Omental fat pad (tissue), 4 donors: ENCODE measurements at places on chromosomes 7 and 10.

DNA sequence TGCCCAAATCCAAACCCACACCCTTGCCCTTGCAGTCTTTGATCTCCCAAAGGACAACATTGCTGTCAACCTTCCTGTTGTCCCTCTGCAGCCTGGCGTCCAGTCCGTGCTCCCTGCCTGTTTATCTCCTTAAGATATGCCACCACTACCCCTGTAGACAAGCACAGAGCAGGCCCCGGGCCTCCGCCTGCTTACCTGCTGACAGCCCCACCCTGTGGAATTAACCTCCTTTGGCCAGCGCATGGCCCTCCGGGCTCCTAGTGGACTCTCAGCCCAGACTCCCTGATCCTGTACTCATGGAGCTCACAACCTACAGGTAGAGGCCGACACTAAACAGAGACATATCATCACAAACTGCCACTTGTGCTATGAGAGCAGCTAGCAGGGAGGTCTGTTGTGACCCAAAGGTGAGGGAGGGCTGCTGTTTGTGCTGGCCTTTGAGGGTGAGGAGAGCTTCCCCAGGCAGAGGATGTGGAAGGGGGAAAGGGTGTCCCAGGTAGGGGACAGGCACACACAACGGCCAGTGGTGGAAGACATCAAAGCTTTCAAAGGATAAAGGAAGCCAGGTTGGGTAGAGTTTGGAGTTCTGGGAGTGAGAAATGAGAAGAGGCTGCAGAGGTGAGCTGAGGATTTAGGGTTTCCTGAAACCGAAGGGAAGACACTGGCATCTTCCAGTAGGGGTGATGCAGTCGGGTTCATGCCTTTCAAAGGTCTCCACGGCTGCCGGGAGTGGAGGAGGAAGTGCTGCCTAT, 174.5 kb upstream of the ZMIZ1 start:
- no peak for DNase-seq

DNA sequence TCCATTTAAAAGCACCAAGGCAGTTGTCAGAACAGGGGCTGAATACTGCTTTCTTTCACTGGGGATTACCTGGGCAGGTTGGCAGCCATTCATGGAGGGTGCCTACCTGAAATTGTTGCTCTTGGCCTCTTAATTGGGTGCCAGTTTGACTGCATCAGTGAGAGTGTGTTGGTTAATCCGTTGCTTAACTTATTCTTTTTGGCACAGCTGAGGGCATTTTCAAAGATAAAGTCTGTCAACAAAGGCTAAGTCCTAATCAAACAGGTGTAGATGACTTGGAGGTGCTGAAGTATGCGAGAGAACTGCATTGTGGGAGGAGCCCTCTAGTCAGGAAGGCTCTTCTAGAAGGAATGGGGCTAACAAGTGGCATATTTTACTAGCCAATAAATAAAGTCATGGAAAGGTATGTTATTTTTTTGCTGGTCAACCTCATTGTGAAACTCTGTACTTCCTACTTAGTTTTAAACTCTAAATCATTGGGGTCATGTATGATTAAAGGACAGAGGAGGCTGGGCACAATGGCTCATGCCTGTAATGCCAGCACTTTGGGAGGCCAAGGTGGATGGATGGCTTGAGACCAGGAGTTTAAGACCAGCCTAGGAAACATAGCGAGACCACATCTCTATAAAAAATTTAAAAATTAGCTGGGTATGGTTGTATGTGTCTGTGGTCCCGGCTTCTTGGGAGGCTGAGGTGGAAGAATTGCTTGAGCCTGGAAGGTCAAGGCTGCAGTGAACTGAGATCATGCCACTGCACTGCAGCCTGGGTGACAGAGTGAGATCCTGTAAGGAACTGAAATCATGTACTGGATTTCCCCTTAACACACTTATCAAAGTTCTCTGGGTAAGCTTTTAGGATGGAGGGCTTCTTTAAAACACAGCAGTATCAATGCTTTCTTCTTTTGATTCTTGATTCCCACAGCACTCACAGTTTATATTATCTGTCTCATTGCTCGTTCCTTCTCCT, 134.1 kb downstream of the LRMDA start:
- DNase-seq: no peak

DNA sequence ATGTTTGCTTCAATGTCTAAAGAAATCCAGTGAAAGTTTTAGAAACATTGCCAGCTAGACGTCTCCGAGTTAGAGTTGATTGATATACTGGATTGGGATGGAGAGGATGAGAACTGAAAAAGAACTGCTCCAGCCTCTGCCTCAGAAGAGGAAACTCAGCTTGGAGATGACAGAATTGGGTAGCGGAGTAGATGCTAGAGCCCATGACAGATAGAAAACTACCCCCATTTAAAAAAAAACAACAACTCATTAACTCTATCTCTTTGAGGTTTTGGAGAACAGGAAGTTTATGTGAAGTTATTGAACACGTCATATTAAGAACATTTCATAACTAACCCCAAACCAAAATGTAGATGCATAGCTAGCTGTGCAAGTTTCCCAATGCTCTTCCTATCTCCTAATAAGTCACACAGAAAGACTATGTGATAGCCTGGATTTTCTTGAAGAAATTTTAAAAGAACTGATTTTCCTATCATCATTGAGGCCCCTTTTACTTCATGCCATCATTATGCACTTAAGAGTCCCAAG, 28.3 kb upstream of the AFAP1L2 start:
- DNase-seq: no peak

DNA sequence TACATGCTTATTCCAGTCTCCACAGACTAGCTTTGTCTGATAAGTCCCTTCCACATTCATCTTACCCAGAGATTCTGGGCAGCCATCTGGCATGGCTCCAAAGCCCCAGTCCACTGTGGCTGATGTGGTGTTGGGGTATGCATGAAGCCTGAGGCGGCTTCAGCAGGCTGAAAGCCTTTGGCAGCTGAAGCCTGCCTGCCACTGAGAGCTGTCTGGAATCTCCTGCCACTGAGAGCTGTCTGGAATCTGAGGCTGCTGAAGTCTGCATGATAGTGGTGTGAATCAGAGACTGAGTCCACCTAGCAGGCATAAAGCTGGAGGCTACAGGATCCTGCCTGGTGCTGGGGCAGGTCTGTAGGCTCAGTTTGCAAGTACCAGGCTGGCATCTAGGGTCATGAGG, 87.1 kb downstream of the DYNC1I1 start:
- DNase-seq: no peak

- no peak for DNase-seq
Measured at GRCh38 chr10:14698829-14699170, 75.9 kb downstream of the FAM107B start.

DNA sequence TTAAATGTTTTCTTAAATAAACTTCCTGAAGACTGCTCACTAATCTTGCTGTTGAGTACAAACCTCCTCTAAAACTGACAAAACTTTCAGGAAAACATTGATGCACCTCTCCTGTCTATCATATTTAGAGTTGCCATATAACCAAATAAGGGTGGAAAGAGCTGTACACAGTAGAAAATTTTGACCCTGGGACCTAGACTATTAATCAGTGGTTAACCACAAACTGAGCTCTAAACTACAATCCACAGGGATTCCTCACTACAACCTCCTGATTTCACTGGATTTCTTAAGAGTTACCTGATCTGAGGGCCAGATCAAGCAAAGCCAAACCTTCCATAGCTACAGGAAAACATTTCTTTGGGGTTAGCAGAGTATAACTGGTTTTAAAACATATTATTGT, 39.9 kb upstream of the WNT16 start:
- DNase-seq: no peak

DNA sequence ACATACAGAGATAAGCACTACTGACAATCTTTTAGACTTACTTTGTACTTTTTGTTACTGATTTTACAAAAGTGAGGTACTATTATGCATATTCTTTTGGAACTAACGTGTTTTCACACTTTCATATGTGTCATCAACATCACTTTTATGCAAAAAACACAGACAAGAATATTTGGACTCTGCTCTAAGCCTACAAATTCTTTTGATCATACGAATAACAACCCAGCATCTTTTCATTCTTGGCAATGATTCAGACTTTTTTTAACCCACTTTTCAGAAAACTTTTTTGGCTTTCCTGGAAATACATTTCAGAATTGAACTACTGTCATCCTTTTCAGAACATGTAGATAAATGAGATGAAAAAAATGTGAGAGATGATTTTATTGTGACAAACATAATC, 30.2 kb downstream of the USP6NL start:
- no peak for DNase-seq

- DNase-seq: no peak
Measured at GRCh38 chr7:26532471-26532870, 240.8 kb downstream of the SNX10 start.

- DNase-seq: no peak
Measured at GRCh38 chr7:32215697-32216096, 145.5 kb upstream of the PDE1C start.

GRCh38 chr10:79176052-79176501, 107.3 kb downstream of the ZMIZ1 start:
- DNase-seq: no peak

- no peak for DNase-seq
Measured at GRCh38 chr7:141568227-141568626, 17.0 kb downstream of the AGK start.

GRCh38 chr7:1062296-1063294, 18.2 kb downstream of the GPR146 start:
- no peak for DNase-seq

DNA sequence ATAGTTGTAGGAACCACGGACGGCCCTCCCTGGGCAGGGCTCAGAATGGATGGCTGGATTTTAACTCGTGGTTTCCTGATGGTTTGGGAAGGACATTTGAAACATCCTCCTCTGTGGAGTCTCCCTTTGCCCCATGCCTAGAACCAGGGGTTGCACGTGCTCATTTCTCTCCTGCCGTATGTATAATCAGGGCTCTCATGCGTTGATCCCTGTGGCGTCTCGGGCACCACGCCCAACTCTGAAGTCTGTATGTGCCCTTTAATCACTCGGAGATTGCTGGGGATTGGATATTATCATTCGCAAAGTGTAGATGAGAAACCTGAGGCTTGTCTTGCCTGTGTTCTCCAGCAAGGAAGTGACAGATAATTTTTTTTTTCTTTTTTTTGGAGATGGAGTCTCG, 257.1 kb downstream of the CAMK1D start:
- no peak for DNase-seq

DNA sequence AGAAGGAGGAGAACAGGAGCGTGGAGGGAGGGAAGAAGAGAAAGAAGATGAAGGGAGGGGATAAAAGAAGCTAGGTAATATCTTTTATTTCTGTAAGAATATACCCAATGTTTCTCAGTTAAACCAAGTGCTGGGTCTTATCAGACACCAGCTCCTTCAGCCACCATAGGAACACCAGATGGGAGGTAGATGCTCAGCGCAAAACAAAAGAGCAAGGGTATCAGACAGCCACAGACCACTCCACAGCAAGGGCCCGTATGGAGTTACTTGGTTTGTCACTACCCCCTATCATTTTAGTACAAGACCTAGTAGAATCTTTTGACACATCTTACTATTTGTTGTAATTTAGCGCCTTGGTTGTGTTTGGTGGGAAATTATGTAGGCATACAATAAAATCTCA, 65.9 kb upstream of the FAM133B start:
- no peak for DNase-seq

DNA sequence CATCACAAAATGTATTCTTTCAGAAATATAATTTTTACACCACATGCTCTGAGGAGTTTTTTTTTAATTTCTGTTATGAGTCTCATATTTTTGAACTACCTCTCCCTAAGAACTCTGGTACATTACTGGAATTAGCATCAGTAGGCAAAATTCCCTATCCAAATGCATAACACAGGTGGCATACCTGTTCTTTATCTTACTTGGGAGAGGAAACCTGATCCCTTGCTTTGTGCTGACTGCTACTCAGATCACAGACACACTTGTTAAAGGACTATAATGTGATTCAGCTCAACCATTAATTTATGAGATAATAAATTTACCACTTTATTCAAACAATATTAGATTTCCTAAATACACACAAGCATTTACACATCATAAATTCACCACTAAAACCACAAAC, 617.2 kb downstream of the GRM8 start:
- DNase-seq: no peak

- no peak for DNase-seq
Measured at GRCh38 chr10:12165036-12165435, 30.7 kb downstream of the NUDT5 start.

DNA sequence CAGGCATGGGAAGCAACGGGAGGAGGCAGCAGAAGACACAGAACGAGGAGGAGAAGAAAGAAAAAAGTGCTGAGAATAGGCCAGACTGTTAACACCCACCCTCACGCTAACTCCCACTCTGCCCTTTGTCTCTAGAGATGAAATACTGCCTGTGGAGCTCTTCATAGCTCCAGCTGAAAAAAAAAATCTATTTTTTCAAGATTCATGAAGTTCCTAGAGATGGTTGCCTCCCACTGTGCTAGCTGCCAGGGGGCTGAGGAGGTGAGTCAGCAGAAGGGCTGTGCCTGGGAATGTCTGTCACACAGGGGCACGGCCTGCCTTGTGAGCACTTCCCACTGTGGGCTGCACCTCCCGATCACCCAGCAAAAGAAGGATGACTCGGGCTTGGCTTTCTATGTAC, 144.5 kb downstream of the RNF216 start:
- DNase-seq: no peak

DNA sequence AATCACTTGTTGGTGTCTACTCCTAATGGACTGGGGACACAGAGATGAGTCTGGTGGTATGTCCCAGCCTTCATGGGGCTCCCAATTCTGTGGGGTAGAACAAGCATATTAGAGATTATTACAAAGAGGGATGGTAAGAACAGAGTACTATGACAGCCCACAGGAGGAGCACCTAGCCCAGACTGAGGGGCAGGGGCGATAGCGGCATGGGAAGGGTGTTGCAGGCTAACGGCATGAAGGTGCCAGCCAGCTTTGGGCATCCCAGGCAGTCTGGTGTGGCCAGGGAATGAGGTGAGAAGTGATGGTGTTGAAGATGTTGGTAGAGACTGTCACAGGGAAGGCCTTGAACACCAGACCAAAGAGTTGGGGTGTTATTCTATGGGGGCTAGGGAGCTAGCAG, 280.0 kb downstream of the RPS24 start:
- no peak for DNase-seq

GRCh38 chr10:104340641-104341040, 2.4 kb upstream of the ITPRIP start:
- no peak for DNase-seq

- no peak for DNase-seq
Measured at GRCh38 chr7:149423449-149424110, 37.3 kb downstream of the ZNF777 start.

DNA sequence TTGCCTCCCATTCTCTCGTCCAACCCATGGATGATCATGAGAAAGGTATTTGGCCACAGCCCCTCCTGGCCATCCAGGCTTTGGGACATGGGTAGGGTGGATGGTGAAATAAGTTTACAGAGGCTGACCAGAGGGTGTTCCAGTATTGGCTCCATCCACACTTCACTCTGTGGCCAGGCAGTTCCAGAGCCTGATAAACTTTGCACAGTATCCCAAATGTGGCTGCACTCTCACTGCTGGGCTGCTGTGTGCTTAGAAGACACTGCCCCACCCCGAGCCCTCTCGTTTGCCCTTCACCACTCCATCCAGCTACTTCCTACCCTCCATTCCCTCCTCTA, 72.0 kb upstream of the ZMIZ1 start:
- DNase-seq: no peak

GRCh38 chr10:5254488-5254887, 57.9 kb downstream of the AKR1C4 start:
- no peak for DNase-seq
